ENCODE measurements at places on chromosomes 2 and 18.

- no peak for DNase-seq
Observed at GRCh38 chr2:21118302-21118920, 5.4 kb upstream of the TDRD15 start.

- DNase-seq: no peak
Observed at GRCh38 chr2:16459606-16460005, 206.0 kb downstream of the CYRIA start.

- no peak for DNase-seq
Observed at GRCh38 chr2:130843321-130843985, 6.7 kb downstream of the ARHGEF4 start.

DNA sequence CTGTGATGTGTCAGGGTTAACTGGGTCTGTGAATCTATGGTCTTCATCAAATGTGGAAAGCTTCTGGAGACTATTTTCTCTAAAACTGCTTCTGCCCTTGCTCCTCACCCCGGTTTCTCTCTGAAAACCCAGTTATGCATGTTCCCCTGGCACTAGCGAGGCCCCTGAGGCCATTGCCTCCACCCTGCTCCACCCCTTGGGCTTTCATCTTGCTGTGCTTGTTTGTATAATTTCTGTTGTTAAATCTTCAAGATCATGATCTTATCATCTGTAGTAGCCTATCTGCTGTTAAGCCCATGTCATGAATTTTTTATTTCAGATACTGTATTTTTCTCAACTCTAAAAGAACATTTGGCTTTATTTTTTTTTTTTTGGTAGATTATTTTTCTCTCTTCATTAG is 14.9 kb upstream of the ANO7 start:
- no peak for DNase-seq

DNA sequence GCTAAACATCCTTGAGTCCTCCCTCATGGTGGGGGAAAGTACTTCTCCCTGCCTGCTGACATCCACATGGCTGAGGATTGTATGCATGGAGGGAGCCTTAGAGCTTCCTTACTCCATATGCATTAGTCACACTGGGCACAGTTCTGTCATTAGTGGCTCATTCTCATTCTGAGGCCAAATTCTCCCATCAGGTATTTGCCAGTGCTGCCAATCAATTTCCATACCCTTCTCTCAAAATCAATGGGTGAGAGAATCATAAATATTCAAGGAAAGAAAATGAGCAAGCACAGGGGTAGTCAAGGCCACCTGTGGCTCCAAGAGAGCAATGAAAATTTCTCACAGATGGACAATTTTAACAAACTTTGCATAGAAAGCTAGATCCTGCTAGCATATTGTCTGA is 422.6 kb upstream of the SETBP1 start:
- DNase-seq: no peak

GRCh38 chr18:34117319-34117718 is 107.4 kb downstream of the NOL4 start:
- DNase-seq: no peak

- DNase-seq: no peak
Observed at GRCh38 chr2:227717687-227718567, at the start of gene SLC19A3. Gene SLC19A3, minus strand, starts transcription at chr2:227718028. Its CDS starts 15,710 bp downstream, at chr2:227702318.

- DNase-seq: no peak
Observed at GRCh38 chr2:146939991-146940685, 904.7 kb upstream of the ACVR2A start.

GRCh38 chr2:120602251-120602650 is 133.4 kb upstream of the GLI2 start:
- DNase-seq: no peak

DNA sequence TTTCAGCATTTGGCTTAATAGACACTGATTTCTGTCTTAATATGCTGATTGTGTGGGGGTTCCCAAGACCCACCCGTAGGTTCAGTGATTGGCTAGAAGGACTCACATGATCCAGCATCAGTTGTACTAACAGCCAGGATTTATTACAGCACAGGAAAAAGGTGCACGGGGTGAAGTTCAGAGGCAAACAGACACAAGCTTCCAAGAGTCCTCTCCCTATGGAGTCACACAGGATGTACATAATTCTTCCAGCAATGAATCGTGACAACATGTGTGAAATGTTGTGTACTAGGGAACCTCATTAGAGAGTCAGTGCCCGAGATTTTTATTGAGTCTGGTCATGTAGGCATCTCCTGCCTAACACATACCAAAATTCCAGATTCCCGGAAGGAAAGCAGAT is 52.8 kb downstream of the GALNT1 start:
- no peak for DNase-seq

DNA sequence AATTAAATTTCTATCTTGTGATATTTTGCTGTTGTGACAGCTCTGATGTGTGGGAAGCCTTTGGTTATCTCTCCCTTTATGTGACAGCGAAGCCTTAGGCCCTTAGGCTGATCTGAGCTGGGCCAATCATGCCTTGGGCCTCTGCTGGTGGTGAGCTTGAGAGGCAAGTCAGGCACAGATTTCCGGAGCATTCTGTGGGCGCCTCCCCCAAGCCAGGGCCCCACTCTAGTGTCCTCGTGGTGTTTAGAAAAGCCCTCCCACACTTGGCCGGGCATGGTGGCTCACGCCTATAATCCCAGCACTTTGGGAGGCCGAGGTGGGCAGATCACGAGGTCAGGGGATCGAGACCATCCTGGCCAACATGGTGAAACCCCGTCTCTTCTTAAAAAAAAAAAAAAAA is 239.8 kb downstream of the SH3RF3 start:
- no peak for DNase-seq

DNA sequence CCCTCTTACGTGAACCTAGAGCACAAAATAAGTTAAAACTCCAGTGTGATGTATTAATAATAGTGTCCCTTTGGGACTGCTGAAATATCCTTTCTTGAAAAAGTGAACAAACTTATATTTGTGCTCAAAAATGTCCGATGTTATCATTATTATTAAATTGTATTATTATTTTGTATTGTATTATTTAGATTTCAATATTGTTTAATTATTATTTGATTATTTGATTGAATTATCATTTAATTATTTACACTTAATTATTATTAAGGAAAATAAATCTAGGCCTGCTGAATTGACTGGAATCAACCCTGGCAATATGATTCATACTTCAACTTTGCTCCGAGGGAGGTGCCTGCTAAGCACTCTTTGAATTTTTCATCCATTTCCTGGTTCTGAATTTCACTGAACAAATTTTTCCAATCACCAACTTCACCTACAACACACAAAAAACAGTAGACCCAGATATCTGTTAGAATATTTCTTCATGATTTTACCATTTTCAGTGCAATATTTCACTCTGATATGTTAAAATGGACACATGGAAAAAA is 10.9 kb upstream of the EIF2AK2 start:
- DNase-seq: no peak

- no peak for DNase-seq
Observed at GRCh38 chr2:101802329-101802728, 104.8 kb downstream of the MAP4K4 start.

Measured in natural killer cell (primary cell).